NCI-H226 (cell line): ENCODE measurements at places on chromosomes 11 and 22.

DNA sequence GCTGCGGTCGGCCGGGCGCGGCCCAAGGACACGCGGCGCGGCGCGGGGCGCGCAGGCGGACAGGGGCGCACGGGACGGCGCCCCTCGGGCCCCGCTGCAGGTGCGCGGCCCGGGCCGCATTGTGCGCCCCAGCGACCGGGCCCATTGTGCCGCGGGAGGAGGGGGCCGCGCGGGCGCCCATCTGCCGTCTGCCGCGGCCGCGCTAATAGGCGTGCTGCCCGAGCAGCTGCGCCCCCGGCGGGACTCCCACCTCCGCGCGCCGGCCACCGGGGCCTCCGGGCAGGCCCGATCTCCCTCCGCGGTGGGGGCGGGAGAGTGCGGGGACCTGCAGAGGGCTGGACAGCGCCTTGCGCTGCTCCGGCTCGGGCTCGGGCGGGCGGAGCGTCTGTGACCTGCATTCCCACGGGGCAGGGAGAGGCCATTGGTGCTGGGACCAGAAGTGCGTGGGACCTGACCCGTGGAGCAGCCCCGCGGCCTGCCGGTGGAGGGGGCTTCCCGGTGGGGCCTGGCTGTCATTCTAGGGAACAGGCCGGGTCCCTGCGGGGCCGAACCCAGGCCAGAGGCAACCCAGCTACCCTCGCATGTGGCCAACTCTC, 933 bp downstream of the BRSK2 start:
- no peak for DNase-seq

- no peak for DNase-seq
Measured at GRCh38 chr11:34298871-34299270, 58.9 kb downstream of the ABTB2 start.

DNA sequence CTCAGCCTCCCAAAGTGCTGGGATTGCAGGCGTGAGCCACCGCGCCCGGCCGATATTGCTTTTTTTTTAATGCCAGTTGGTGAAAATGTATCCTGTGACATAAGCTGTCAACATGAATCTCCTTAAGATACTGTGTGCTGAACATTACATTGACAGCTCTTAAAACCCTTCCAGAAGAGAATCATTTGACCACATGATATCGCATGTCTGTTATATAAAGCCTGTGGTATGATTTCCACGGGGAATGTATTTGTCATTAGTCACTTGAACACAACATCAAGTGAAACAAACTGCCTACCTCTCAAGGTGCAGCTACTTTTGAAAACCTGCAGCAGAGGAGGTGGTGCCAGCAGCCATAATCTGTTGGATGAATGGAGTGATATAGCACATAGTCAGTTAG, 67.0 kb downstream of the BCL2L13 start:
- no peak for DNase-seq

DNA sequence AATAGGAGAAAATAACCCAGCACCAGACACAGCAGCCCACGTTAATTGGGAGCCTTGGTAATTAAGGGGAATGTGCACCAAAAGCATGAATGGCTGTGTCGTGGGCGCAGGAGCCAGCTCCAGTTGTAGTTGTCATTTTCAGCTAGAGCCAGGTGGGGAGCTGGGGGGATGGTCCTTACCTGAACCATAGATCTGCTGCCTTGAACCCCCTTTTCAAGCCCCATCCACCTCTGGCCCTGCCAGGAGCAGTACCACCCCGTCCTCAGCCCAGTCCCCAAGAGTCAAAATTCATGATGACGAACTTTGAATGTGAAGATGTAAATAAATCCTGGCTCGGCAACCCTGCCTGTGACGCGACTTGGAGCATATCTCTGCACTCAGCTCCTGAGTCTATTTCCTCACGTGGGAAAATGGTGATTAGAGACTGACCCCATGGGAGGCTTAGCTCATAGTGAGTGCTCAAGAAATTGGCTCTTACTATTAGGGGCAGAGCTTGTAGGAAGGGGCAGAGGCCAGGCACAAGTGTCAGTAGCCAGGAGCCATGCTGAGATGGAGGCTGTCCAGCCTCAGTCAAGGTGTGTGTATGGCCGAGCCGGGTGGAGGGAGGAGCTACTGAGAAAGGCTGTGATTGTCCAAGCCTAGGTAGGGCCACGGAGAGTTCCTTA, 794 bp upstream of the FXYD6 start:
- DNase-seq: no peak

DNA sequence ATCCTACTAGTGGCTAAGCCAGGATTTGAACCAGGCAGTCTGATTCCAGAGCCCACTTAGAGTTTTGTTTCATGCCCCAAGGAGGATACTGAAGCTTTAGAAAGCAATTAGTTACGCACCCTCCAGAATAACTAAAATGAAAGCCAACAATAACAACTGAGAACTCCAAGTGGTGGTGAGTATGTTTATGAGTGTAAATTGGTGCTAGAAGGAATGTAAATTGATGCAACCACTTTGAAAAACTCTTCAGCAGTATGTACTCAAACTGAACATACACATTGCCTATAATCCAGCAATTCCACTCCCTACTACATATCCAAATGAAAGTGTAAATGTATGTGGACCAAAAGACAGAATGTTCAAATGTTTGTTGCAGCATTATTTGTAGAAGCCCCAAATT, 6.7 kb upstream of the ARL14EP start:
- no peak for DNase-seq

- no peak for DNase-seq
Measured at GRCh38 chr11:108857382-108857781, 192.5 kb downstream of the DDX10 start.

DNA sequence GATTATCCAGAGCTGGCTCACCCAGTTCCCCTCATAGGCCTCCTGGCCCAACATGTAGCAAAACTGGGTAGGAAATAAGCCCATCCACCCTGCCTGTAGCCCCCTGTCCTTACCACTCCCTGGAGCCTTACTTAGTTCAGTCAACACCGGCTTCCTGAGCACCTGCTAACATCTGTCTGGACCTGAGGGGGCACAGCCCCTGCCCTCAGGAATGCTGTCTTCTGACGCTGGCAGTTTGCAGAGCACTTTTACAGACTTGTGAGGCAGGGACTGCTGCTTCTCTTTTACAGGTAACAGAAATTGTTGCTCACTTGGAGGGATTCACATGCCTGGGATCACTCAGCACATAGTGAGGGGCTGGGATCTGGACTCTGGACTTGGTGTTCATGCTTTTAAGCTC, 152.0 kb upstream of the TBCEL start:
- DNase-seq: no peak

DNA sequence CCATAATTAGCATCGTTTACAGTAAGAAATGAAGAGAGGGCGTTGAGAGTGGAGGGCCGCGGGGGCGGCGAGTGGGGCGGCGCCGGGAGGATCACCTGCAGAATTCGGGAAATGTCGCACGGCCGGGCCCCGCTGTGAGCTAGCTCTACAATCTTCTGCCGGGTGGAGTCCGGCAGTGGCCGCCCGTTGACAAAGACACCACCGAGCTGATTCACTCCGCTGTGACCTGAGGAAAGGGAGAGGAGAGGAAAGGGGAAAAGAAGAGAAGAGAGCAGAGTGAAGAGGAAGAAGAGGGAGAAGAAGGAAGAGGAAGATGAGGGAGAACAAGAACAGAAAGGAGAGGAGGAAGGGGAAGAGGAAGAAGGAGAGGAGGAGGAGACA, 8.5 kb downstream of the PAX6 start:
- no peak for DNase-seq

DNA sequence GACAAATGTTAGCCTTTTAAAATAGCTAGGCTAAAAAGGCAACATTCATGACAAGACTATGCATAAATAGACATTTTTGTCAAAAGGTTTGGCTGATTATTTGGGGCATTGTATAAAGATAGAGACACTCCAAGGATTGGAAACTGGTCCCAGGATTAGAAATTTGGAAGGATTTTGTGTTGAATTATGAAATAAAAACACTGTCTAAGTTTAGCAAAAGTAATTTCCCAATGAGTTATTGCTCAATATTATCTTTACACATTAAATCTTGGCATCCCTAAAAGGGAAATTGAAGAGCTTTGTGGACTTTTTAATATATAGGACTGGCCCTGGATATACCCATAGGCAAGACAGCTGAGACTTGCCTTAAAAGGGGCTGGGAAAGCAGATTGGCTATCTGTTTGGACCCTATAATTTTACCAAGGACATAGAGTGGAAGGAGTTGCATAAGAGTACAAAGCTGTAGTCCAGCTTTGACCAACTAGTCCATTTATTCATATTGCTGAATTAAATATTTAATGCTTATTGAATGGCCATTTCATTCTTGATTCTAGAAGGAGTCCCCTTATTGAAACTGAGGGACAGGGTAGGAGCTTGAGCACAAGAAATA, 382.7 kb downstream of the METTL15 start:
- DNase-seq: no peak

GRCh38 chr11:59224351-59224928, 11.7 kb upstream of the MPEG1 start:
- no peak for DNase-seq

GRCh38 chr22:25997886-25998775, 171.1 kb upstream of the SEZ6L start:
- DNase-seq: no peak

GRCh38 chr11:120317689-120318480, 7.2 kb upstream of the TLCD5 start:
- DNase-seq: no peak

- no peak for DNase-seq
Measured at GRCh38 chr11:96326959-96327358, 16.0 kb downstream of the MAML2 start.

- no peak for DNase-seq
Measured at GRCh38 chr11:645536-645935, 8.5 kb downstream of the DRD4 start.

DNA sequence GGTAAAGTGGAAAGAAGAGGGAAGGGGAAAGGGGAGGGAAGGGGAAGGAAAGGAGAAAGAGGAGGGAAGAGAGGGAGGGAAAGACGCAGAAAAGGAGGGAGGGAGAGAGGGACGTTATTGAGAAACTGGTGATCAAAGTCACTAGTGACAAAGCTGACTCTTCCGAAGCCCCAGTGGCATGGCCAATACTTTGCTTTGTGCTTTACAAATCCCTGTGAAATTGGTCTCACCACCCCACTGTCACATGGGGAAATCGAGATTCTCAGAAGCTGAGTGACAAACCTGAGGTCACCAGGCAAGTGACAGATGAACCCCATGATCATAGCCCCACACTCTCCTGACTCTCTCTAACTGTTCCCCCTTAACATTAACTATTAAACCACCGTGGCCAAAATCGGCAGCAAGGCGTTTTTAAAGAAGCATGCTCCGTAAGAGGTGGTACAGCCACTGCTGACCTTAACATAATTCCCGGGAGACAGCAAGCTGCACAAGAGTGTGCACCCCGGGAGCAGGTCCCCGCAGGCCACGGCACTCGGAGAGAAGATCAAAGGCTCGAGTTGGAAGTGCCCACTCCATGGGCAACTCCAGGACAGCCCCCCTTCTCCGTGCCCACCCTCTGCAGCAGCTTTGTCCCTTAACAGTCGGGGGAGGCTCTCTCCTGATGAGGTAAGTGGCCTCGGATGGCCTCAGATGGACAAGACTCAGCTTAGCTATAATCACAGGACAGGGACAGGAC, 34.8 kb downstream of the CELSR1 start:
- DNase-seq: no peak

DNA sequence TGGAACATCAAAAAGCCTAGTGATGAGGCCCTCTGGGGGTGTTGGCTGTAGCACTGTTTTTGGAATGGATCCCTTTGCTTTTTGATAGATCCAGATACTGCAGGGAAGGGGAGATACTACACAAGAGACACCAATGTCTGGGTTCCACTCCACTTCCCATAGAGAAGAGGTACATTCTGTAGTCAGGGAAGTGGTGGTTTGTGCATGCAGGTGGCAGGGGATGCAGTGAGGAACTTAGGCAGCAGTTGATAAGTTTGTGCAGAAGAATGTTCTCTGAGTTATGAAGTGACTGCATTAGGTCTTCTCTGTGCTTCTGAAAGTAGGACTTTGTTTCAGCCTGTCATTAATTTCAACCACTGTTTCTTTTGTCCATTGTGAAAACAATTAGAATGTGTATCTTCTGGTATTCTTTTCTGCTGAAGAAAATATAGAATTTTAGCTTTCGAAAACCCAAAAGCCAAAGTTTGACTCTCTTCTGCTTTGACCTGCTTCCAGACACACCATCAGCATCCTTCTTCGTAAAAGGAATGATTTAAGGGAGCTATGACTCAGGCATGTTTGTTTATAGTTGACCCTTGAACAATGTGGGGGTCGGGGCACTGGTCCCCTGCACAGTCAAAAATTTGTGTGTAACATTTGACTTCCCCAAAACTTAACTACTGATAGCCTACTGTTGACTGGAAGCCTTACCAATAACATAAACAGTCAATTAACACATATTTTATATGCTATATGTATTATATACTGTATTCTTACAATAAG, 25.6 kb downstream of the PANX1 start:
- DNase-seq: no peak

- no peak for DNase-seq
Measured at GRCh38 chr11:72652873-72653630, 21.2 kb downstream of the PDE2A start.

- peak; percentile 20 for DNase-seq
Measured at GRCh38 chr11:17722000-17722643, 2.8 kb downstream of the MYOD1 start.

DNA sequence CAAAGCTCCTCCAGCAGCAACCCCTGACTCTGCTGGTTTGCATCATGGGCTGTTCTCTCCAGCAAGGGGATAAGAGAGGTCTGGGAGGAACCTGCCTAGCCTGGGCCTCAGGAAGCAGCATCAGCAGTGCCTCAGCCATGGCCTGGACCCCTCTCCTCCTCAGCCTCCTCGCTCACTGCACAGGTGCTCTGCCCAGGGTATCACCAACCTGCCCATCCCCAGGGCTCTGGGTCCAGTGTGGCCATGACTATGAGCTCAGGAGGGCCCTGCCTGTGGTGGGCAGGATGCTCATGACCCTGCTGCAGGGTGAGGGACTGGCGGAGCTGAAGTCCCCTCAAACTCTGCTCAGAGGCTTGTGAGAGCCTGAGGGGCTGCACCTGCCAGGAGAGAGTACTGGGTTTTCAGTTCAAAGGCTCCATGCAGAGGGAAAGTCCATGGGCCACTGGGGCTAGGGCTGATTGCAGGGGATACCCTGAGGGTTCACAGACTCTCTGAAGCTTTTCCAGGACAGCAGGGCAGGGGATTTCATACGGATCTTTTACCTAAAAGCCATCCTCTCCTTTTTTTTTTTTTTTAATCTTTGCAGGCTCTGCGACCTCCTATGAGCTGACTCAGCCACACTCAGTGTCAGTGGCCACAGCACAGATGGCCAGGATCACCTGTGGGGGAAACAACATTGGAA, 115.8 kb upstream of the IGLL5 start:
- DNase-seq: no peak
